Right atrium auricular region (tissue), 2 donors: ENCODE measurements at places on chromosomes 6 and 20.

DNA sequence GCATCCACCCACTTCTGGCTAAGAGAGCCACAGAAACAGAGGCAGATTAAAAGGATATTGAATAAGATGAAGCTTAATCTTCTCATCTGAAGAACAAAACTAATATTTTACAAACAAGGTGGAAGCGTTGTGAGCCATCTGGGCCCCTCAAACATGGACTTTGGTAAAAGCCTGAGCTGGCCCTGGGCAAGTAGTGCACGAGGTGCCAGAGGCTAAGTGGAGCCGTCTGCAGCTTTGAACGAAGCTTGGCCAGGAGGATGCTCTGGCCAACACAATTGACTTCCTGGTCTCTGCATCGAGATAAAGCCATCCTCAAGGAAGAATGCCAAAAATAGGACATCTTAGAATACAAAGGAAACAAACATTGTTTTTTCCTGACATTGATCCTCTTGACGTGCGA lies 53.2 kb upstream of the PLEKHG1 start:
- DNase-seq = no peak

DNA sequence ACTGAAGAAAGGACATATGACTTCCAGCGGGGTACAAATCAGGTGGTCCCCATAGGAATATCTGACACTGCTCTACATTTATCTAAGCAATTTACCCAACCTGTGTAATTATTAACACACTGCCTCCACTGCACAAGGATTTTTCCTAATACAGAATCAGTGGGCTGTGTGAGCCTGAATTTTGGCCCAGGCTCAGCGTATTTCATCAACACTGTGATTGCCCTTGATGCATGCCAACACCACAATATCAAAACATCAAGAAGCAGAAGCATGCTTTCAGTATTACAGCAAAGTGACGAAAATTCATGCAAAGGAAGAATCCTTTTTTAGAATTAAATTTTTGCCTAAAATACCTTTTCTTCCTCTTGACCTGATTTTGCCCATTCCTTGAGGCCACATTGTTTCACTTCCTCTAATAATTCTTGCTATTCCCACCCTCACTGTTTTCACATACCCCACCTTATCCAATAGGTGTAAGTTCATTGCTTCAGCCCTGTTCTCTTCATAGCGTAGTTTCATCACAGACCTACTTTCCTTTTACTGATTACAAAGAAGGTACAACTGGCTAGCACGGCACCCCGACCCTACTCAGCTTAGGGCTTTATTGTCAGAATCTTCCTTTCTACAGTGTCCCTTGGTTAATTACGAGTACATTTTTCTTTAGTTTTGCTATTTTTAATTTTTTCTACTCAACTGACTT lies 83.7 kb upstream of the PTCHD4 start:
- no peak for DNase-seq

DNA sequence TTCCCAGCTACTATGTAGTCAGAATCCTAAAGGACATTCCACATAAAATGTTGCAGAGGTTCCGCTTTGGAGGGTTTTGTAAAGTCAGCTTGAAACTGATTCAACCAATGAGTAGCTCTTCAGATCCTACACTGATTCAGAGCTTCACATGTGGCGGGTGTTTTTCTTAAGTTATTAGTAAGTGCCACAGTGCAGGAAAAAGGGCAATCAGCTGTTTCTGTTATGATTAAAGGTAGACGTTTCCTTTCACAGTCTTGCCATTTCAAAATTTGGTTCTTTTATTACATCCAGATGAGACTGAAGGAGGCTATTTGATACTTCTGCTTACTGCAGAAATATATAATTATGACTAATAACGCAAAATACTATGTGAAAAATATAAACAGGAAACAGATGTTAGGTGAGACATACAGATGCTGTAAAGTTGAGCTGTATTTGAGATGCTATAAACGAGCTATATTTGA lies 443.9 kb downstream of the CDKAL1 start:
- no peak for DNase-seq

DNA sequence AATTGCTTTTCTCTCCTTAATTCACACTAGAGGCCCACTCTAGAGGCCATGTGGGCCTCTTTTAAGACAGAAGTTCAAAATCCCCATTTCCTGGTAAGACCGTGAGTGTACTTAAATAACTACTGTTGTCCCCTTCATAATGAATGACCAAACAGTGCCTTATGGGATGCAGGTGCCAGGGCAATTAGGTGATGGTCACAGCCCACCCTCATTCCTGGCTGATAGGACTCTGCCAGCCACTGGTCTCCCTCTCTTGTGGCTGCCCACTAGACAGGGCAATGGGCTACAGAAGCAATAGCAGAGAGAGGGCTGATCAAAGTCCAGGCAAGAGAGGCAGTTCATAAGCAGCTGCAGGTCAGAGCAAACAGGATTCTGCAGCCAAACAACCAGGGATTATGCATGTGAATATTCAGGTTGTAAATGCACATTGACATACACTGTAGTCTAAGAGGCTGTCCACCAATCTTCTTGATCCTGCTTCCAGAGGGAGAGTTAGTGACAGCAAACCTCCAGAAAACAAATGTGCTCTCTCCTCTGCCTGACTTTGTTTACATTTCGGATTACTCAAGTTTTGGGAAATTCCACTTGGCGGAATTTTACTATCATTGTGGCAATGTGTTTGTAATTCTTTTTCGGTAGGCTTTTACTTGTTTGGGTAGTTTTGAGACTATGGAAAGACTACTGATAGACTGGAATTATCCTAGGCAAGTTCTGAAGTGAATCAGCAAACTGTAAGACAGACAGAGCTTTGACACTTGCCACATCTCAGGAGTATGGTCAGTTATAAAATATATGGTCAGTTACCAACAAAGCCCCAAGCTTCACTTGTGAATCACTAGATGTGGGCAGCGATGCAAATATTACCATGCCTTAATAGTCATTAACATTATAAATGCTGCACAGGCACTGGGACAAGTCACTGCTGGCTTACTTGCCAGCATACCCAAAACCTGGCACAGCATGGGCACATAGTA lies 12.8 kb downstream of the PTPRK start:
- DNase-seq = no peak

- DNase-seq = no peak
Observed at GRCh38 chr6:97842521-97842920, 559.5 kb upstream of the MMS22L start.

- no peak for DNase-seq
Observed at GRCh38 chr6:128437685-128438084, 82.7 kb downstream of the PTPRK start.

DNA sequence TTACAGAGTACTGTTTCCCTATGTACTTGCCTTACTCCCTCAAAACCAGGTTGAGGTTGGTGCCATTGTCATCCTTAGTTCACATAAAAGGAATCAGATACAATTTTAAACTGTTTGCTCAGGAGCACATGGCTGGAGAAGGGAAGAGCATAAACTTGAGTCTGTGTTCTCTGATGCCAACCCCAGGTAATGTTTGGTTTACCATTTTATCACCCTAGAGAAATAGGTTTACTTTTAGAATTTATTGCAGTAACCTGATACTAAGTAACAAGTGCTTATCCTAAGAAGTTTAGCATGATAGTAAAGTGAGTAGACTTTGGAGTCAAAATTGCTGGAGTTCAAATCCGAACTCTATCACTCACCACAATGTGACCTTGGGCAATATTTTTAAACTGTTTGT lies 86.3 kb downstream of the RFPL4B start:
- no peak for DNase-seq

DNA sequence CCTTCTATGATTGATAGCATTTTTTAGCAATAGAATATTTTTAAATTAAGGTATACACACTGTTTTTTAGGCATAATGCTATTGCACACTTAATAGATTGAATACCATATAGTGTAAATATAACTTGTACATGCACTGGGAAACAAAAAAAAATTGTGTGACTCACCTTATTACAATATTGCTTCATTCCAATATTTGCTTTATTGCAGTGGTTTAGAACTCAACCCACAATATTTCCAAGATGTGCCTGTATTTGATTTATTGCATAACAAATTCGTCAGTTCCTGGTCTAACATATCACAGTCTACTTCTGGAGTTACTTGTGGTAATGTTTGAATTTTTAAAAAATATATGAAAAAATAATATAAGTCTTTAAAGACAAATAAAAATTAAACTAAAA lies 41.9 kb upstream of the DEFB112 start:
- DNase-seq = no peak

DNA sequence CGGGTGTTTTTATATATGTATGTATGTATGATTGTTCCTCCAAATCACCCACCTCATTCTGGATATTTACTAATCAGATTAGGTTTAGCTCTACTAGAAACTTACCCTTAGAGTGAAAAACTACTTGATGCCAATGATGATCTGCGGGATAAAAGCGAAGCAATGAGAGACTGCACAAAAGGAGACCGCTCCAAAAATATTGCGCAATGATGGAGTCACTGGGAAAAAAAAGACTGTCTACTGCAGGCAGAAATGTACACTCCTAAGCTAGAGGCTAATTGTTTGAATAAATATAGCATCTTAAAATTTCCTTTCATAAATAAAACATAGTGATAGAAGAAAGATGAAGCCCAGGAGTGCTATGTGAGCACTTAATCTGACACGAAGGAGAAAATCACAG lies 7.3 kb downstream of the RAB32 start:
- no peak for DNase-seq

DNA sequence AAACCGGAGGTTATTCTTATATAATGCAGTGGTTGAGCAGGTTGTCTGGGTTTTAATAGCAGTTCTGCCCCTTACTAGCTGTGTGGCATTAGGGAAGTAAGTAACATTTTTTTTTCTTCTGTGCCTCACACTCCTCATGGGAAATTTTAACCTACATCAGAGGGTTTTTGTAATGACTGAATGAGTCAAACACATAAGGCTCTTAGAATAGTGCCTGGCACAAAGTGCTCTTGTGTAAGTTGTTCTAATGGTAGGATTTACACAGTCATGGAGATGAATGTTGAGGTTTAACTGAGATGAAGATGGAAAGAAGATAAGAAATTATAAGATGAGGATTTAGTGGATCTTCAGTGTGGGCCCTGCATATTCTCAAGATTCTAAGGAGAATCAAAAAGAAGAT lies 68.4 kb upstream of the PHIP start:
- DNase-seq = no peak
